ENCODE measurements at places on chromosomes 16 and 17.

DNA sequence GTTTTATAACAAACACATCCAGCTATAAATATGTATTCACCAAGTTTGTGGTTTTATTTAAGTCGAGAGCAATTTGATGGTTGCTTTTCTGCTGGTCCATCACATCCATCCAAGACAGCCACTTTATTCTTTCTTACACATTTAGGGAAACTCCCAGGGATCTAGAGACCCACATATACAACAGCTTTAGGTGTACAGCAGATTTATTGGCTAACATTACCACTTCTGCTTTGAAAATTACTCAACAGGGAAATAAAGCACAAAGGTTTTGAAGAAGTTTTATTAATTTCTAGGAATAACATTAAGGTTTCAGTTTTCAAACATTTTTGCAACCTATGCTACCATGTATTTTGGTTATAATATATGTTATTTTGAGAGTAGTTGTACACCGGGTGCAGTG is 6.9 kb downstream of the ERCC4 start:
- no peak for DNase-seq

GRCh38 chr17:2837147-2837561 is 40.9 kb downstream of the RAP1GAP2 start:
- peak; percentile 44 for DNase-seq

- DNase-seq = no peak
These were observed at the start of gene FOXF1 for GRCh38 chr16:86510465-86511261. Gene FOXF1, plus strand, starts transcription at chr16:86510527. Its CDS starts 43 bp downstream, at chr16:86510570.

GRCh38 chr16:12084436-12084835 is 107.9 kb downstream of the SNX29 start:
- DNase-seq = no peak

DNA sequence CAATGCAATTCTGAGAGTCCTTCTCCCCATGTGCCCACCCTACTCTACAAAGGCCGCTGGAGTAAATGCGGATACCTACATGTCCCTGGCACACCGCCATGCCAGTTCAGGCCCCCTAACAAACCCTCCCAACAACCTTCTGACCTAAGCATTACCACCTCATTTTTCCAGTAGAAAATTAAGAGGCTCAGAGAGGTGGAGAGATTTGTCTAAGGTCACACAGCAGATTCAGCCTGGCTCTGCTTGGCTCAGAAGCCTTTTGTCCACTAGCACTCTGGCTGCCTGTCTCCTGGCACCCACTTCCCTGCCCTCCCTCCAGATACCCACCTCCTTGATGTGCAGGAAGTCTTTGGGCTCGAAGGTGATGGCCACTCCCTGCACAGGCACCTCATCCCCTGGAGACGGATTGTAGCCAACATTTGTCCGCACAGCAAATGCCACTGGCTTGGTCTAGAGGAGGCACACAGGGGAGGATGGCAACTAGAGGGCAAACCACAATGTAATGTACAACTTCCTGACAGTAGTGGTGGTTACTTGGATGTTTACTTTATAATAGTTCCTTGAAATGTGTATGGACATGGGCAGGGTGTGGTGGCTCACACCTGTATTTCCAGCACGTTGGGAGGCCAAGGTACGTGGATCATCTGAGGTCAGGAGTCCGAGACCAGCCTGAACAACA is 10.2 kb downstream of the CACNB1 start:
- DNase-seq = no peak

GRCh38 chr16:24255456-24256371 is at the start of gene CACNG3:
Gene CACNG3, plus strand, starts transcription at chr16:24256335. Its CDS starts 420 bp downstream, at chr16:24256755.
- DNase-seq = no peak

- DNase-seq = no peak
These were observed 14.7 kb upstream of the CMTR2 start for GRCh38 chr16:71303938-71304337.

DNA sequence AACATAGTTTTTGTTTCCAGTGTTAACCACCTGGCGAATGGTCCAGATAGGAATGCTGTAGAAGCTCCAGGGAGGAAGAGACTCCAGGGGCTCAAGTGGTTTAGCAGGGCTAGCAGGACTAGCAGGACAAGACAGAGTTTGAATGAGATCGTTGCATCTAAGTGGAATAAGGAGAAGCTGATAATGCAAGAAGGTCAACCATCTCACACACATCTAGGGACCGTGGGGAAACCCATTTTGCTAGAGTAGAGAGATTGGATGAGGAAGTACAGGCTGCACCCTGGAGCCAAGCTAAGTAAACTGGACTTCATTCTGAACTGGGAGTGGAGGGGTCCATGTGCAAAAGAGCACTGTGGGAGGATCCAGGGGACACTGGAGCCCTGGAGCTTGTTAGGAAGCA is 86.1 kb upstream of the HSBP1 start:
- no peak for DNase-seq
